ENCODE measurements at places on chromosomes 2 and 18. TPM values are rescaled to one million over a fixed set of nuclear protein-coding genes. Genes with fewer than 3 reads are reported as not detected.

Gene OTOS
- not detected for total RNA-seq

- H3K27ac ChIP-seq: no peak overlapping the region
- H3K4me1 ChIP-seq: peaks cover 28% of the 10 kb centered on the region
- no peak overlapping the region for H3K4me3 ChIP-seq
These were observed 89.4 kb downstream of the HDAC4 start for GRCh38 chr2:239311132-239312040.

DNA sequence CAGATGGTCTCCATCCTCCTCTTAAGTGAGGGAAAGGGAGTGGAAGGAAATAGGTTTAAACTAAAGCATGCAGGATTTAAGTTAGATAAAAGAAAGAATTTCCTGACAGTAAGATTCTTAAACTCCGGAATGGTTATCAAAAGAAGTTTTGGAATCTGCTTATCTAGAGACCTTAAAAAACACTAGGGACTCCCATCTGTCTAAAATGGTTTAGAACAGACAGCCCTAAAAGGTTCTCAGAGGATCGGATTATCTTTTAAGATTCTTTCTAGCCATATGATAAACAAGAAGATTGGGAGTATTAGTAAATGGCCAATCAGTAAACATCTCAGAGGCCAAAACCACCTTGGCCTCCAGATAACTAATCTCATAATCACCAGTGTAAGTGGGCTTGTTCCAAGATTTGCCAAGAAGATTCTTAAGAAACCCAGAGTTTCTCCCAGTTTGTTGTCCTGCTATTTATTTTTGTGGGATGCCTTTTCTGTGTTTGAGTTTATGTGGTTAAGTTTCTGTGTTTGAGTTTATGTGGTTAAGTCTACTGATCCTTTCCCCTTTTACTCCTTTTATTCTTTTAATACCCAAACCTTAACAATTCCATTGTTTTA lies 314.9 kb upstream of the NRP2 start:
- no peaks in the 10 kb centered on the region for H3K36me3 ChIP-seq
- H3K27me3 ChIP-seq: no peaks in the 10 kb centered on the region
- no peak overlapping the region for H3K4me3 ChIP-seq
- H3K27ac ChIP-seq: no peak overlapping the region

DNA sequence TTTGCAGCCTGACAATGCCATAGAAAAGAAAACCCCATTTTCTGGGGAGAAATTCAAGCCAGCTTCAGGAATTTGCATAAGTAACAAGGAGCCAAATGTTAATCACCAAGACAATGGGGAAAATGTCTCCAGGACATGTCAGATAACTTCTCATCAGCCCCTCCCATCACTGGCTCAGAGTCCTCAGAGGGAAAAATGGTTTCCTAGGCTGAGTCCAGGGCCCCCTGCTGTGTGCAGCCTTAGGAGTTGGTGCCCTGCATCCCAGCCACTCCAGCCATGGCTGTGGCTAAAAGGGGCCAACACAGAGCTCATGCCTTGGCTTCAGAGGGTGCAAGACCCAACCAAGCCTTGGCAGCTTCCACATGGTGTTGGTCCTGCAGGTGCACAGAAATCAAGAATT lies 63.7 kb upstream of the FANCL start:
- H3K4me3 ChIP-seq: no peak overlapping the region
- H3K27me3 ChIP-seq: no peaks in the 10 kb centered on the region
- no peaks in the 10 kb centered on the region for H3K36me3 ChIP-seq
- H3K4me1 ChIP-seq: no peaks in the 10 kb centered on the region

All from upper lobe of right lung (tissue), 1 donor.